Hindlimb muscle (tissue), 1 donor: ENCODE measurements at places on chromosomes 16 and 17. TPM values are rescaled to one million over a fixed set of nuclear protein-coding genes. Genes with fewer than 3 reads are reported as not detected.

DNA sequence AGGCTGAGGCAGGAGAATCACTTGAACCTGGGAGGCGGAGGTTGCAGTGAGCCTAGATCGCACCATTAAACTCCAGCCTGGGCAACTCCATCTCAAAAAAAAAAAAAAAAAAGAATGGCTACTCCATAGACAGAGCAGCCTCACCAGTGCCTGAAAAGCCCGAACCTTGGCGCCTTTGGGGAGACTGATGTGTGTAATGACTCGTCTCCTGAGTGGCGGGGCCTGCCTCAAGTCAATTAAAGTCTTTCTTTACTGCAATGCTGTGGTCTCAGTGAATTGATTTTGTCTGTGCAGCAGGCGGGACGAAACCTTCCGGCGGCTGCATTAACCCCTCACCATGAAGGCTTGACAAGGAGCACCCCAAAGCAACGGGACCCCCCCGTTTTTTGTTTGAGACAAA, 3.5 kb upstream of the UQCC4 start:
- DNase-seq: no peak

GRCh38 chr17:40801157-40801556, 1.4 kb upstream of the KRT28 start:
- DNase-seq: no peak

DNA sequence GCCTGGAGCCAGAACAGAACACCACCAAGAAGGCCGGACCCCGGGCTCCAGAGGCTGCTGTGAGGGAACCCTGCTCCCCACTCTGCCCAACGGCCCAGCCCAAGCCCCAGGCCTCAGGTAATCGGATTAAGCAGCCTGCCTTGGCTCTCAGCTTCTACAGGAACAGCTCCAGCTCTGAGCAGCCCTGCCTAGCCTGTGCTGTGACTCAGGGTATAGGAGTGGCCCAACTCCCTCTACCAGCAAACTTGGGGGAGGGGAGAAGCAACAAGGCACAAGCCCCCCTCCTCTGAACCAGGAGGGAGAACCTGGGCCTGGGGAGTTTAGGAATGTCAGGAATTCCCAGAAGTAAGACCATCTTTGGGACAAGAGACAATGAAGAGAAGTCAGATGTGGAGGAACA, 849 bp upstream of the SOX15 start:
- DNase-seq: no peak

GRCh38 chr17:73478768-73479424, 165.3 kb downstream of the SDK2 start:
- no peak for DNase-seq

GRCh38 chr17:4247971-4248388, 15.8 kb downstream of the ANKFY1 start:
- DNase-seq: no peak

- DNase-seq: no peak
These were observed 16.7 kb upstream of the MYO18A start for GRCh38 chr17:29196769-29197515.

DNA sequence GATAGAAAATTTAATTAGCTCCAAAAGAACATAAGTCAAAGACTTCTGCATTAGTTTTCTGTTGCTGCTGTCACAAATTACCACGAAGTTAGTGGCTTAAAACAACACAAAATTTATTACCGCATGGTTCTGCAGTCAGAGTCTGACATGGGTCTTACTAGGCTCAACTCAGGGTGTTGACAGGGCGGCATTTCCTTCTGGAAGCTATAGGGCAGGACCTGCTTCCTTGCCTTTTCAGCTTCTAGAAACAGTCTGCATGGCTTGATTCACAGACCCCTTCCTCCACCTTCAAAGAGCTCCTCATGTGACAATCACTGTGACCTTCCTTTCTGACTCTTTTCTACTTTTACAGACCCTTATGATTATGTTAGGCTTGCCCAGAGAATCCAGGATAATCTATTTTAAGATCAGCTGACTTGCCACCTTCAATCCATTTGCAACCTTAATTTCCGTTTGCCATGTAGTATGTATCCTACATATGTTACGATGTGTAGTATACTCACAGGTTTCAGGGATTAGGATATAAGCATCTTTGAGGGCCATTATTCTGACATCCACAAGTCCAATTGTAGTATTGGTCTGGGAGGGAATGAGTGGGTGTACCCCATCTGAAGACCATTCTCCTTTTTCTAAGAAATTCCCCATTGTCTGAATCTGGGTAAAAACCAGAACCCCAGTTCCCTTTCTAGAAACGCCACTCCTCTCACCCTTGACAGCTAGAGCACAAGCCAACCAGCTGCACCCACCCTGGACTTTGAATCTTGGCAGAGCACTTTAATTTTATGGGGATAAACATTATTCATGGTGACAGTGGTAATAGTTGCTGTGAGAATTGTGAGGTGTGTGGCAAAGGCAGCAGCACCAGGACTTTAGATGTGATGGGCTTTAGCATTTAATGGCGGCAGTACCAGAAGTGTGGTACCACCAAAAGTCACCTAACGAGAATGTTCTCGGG, 265.5 kb downstream of the KCNJ2 start:
- no peak for DNase-seq

DNA sequence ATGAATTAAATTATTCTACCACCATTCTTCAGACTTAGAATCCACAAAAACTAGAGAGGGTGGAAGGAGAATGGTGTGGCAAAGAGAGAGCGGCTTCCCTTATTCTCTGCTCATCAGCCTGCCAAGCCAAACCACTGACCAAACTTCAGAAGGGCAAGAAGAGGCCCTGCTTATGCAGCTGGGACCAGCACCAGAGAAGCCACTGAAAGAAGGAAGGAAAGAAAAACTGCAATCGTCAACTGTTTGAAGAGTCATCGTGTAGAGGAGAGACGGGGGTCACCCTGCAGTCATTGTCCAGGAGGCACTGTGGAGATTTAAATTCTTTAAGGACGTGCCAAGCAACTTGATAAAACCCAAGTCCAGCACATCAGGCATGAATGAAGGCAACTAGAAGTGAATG, 15.6 kb downstream of the PMP22 start:
- DNase-seq: no peak

DNA sequence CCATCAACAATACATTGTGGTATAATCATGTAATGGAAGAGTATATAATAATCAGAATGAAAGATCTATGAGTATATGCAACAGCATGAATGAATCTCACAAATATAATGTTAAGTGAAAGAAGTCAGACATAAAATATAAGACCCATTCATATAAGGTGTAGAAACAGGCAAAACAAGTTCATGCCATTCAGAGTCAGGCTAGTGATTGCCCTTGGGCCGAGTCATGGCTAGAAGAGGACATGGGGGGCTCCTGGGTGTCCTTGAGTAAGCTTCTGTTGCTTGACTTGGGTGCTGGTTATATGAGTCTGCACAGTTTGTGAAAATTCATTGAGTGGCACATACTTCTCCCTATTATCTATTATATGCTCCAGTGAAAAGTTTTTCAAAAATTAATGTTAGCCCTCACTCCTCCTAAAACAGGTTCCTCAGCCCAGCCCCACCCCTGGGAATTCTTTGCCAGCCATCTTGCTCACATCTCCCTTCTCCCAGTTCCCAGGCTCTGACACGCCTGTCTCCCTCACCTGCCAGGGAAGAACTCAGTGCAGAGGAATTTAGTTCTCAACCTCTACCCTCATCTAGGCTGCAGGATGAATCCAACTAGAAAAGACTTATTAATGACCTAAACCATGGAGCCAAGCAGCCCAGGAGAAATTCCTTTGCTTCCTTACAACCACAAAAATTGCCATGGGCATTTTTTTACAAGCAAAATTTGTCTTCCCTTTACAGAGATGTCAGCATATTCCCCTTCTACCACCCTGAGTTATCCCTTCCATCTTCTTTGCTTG, 52.4 kb upstream of the NFAT5 start:
- DNase-seq: no peak

DNA sequence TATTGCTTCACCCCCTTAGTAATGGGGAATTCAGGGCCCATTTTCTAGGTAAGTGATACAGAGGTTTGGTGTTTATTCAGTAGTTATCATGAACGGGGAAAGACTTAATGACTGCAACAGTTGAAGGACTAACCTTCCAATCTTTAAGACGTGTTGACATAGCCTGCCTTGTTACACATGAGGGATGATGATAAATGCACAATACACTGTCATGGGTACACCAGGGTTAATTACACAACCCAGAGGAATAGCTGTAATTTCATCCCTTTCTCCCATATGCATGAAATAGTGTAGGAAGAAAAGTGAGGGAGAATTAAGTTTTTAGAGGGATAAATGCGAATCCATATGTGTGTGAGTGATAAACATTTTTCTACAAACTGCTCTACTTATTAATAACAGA, 10.7 kb downstream of the MYH4 start:
- no peak for DNase-seq

GRCh38 chr17:11331547-11332513, 90.8 kb downstream of the SHISA6 start:
- no peak for DNase-seq

DNA sequence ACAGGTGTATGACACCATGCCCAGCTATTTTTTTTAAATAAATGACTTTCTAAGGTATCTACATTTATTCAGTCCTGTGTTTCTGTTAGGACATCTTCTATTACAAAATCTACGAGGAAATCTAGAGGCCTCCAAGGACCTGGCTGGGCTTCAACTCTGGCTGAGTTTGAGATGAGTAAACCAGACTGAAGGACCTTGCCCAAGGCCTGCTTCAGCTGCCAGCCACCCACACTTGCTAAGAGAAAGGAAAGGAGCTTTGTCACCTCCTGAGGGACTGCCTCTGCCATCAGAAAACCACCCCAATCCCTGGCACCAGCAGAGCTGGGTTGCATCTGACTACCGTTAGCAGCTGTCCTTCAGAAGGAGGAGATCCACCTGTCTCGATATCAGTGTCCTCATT, 1.3 kb upstream of the MYO1D start:
- DNase-seq: no peak

- DNase-seq: no peak
These were observed 55.8 kb downstream of the MYH10 start for GRCh38 chr17:8574687-8575086.

DNA sequence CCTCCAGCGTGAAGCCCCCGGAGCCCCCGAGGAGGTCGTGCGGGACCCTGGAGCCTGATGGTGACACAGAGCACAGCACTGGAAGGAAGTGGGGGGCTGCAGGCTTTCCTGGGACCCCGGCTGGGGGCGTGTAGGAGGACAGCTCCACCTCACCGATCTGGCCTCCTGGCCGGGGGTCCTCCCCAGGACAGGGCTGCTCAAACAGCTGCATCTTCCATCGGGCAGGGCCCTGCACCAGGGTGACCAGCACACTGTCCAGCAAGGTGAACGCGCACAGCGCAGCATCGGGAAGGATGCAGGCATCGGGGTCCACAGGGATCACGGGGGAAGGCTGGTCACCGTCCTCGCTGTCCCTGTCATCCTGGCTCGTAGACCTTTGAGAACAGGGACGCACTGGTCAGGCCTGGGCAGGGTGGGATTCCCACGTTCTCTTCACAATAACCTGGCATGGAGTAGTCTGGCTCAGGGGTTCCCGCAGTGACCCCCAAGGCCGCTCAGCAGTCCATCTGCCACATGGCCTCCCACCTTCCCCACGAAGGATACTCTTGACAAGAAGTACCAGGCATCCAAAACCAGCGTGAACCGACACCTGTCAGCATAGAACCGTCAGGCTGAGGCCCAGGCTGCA, 1.2 kb downstream of the FAAP100 start:
- DNase-seq: no peak

INCA1 gene
- polyA plus RNA-seq: 4.9 TPM

OR3A3 gene
- polyA plus RNA-seq: not detected

PPP1R1B gene
- 4.5 TPM for polyA plus RNA-seq

C16orf96 gene
- 1.1 TPM for polyA plus RNA-seq

DOC2A gene
- polyA plus RNA-seq: 1.4 TPM

ZPBP2 gene
- polyA plus RNA-seq: not detected

SLC25A39 gene
- 54.8 TPM for polyA plus RNA-seq

ABI3 gene
- polyA plus RNA-seq: 6.7 TPM

PCTP gene
- 9.7 TPM for polyA plus RNA-seq

HES7 gene
- 0.21 TPM for polyA plus RNA-seq

XPO6 gene
- polyA plus RNA-seq: 57.3 TPM
